ENCODE measurements at places on chromosomes 12 and 14. TPM values are rescaled to one million over a fixed set of nuclear protein-coding genes. Genes with fewer than 3 reads are reported as not detected.

NGB gene
- polyA plus RNA-seq, result not detected

DNA sequence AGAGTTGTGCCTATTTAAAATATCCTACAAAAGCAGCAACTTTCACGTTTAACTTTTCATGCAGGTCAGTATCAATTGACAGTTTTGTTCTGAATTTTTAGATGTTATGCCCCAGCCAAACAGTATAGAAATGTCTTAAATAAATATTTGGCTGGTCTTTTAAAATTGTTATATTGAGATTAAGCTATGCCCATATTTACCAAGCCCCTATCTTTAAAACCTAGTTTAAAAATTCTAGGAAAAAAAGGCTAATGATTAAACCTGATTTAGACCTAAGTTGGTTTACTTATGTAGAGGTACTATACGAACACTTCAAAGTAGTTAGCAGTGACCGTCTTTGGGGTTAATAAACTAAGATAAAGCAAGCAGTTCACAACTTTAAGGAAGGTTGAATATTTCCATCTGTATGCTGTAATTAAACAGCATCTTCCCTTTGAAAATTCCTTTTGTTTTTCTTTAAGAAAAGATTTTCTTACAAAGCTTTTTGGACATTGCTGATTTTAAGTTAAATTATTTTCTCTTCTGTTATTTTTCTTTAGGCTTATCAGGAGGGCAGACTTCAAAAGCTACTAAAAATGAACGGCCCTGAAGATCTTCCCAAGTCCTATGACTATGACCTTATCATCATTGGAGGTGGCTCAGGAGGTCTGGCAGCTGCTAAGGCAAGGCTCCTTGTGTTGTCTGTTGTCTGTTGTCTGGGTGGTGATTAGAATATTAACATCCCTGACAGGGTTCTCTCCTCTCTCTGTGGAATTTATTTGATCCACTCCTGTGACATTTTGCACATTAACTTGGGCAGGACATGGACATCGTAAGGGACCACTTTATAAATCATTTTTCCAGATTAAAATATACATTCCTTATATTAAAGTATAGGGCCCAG is 7.5 kb downstream of the EID3 start:
- no peak for DNase-seq

GRCh38 chr12:91138337-91138920 is 27.1 kb upstream of the LUM start:
- DNase-seq, result no peak

- DNase-seq, result no peak
Measured at GRCh38 chr12:91100906-91101305, 10.4 kb downstream of the LUM start.

GRCh38 chr12:16359512-16360491 is 12.4 kb downstream of the MGST1 start:
- no peak for DNase-seq
